ENCODE measurements at places on chromosomes 7 and 10.
A peak's percentile ranks its signal among the peaks of the same experiment; 100 is the strongest.

DNA sequence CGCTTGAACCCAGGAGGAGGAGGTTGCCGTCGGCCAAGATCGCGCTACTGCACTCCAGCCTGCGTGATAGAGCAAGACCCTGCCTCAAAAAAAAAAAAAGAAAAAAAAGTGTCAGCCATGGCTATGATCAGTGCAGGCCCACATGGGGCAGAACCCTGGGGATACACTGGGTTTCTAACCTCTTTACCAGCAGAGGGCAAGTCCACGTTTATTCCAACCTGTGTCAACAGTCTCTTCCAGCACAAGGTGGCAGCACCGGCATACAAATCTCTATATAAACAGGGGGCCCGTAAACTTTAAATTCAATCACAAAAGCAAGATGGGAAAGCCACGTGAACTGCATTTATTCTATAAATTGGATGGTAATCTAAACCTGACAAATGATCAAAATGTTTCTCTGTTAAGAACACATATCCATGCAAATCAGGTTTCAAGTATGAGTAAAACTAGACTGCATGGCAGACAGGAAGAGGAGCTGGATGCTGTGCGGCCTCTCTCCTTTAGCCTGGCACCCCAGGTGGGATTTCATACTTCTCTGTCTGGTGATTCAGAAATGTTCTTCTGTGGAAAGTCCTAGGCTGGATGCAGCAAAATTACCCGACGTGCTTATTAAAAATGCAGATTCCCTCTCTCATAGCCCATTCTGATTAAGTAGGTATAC, 60.0 kb upstream of the STEAP1B start:
- peak; percentile 81 for DNase-seq

GRCh38 chr7:47737601-47738000, 155.7 kb upstream of the TNS3 start:
- no peak for DNase-seq

DNA sequence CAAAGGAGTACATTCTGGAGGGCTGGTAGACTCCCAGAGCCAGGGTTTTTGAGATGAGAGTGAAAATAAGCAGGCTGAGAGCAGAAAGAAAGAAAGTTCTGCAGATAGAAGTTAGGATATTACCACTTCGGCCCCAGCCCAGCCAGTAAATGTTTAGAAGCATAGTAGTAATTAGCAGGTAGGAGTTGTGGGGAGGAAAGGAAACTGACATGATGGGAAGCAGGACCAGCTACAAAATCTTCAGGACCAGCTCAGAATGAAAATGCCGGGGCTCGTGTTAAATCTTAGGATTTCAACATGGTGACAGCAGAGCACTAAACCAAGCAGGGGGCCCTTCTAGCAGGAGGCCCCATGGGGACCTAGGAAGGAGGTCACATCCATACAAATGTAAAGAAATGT, 28.7 kb downstream of the PRSS2 start:
- DNase-seq = no peak

DNA sequence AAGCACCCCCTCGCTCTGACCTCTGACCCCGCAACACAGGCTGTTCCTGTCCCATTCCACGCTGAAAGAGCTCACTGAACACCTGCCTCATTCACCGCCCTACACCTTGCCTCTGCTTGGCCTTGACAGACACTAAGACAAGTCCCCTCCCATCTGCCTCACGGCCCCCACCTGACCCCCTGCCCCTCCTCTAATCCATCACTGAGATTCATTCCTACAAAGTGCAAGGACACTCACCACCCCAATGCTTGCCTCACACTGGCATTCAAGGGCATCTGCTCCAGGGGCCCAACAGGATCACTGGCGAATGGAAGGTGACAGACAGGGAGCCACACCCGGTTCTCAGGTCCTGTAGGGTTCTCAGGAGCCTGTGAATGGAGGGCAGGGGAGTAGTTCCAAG, 68.1 kb upstream of the NANOS1 start:
- no peak for DNase-seq

DNA sequence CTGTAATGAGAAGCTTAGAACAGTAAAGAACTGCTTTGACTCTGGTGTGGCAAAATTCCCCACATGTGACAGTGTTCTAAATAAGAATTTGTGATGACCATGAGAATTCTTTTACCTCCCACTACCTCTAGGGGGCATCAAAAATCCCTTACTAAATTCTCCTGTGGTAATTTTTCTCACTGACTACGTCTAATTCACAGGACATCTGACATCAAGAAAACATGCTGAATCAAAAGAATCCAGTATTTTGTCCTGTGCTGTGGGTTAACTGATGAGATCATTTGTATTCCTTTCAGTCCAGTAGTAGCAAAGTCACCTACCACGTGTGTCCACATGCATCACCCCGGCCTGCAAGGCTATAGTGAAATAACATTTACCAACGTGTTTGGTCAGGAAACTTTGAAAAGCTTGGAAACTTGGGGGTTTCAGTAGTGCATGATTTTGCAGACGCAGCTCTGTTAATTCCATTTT, 103.8 kb downstream of the ATE1 start:
- DNase-seq = peak; percentile 44

DNA sequence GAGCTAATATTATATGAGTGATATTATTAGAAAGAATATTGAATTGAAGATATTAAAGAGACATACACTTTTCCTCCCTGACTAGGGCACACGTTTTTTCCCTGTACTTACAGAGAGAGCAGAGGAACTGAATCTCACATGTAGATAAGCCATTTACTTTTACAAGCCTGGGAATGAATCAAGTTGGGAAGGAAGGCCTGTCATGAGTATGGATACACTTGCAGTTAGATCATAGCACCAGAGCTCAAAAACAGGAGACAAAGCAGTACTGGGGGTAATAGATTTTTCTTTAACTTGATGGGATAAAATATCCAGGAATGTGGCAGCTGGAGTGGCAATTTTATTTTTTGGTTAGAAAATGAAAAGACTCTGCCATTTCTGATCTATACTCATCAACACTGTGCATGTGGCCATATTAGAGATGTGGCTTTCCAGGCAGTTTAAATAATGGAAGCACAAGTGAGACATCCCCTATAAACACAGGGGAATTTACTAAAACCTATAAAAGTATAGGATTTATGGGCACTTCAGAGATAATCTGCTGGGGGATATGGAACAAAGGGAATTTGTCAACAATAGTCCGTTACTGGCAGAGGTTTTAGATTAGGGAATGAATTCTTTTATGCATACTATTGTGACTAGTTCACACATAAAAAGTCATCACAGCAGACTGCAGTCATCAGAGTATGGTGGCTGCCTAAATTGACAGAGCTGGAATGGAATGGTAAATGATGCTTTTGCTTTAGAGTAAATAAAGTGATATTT, 657.7 kb upstream of the MBL2 start:
- peak; percentile 0 for DNase-seq

GRCh38 chr10:93718937-93719725, 16.7 kb upstream of the FRA10AC1 start:
- no peak for DNase-seq

GRCh38 chr7:155787171-155787851, 25.0 kb downstream of the SHH start:
- no peak for DNase-seq

DNA sequence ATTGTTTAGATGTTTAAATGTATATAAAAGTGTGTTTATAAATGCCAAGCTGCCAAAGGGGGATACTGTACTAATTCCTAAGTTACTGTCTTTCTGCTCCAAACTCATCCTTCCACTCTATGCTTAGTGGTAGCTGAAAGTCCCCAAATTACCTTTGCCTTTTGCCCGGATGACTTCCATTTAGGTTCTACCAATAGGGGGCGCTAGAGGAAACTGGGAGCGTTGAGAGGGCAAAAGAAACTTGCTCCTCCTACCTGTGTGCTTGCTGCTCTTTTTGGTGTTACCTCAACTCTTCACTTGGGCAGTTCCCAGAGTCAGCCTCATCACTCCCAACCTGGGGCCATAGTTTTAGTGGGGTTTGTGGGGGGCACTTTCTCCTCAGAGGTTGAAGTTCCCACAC, 5.9 kb upstream of the OR2A25 start:
- DNase-seq = no peak

GRCh38 chr7:113292105-113292504, 173.8 kb upstream of the SMIM30 start:
- DNase-seq = no peak

GRCh38 chr7:50718876-50719275, 63.8 kb downstream of the GRB10 start:
- no peak for DNase-seq

GRCh38 chr10:75283671-75284470, 48.1 kb upstream of the COMTD1 start:
- peak; percentile 91 for DNase-seq

GRCh38 chr10:24465124-24465874, 256.4 kb downstream of the KIAA1217 start:
- peak; percentile 85 for DNase-seq

DNA sequence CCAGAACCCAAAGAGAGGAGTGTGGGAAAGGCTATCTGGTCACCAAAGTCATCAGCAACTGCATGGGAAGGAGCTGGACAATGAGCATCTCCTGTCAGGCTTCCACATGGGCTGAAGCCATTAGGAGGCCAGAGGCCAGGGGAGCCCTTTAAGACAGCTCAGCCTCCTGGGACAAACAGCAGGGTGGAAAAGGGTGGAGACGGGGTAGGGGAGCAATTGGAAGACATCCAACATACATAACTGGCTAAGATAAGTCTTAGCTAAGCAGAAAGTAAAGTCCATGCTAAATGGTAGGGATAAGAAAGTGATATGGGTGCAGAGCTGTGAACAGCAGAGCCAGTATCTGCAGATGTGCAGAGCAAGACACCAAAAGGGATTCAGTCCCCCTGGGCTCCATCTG, 1.5 kb upstream of the OAT start:
- no peak for DNase-seq

- DNase-seq = peak; percentile 38
Measured at GRCh38 chr10:88150339-88150738, 286.9 kb downstream of the PTEN start.

DNA sequence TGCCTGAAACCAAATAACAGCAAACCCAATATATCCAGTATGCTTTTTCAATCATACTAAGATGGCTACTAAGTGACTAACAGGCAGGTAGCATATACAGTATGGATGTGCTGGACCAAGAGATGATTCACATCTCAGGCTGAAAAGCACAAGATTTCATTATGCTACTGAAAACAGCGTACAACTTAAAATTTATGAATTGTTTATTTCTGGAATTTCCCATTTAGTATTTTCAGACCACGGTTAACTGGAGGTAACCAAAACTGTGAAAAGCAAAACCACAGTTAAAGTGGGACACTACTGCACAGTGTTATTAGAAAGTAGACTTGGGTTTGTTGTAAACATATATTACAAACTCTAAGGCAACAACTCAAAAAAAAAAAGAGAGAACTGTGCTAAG, 91.5 kb downstream of the KMT2C start:
- DNase-seq = peak; percentile 6

DNA sequence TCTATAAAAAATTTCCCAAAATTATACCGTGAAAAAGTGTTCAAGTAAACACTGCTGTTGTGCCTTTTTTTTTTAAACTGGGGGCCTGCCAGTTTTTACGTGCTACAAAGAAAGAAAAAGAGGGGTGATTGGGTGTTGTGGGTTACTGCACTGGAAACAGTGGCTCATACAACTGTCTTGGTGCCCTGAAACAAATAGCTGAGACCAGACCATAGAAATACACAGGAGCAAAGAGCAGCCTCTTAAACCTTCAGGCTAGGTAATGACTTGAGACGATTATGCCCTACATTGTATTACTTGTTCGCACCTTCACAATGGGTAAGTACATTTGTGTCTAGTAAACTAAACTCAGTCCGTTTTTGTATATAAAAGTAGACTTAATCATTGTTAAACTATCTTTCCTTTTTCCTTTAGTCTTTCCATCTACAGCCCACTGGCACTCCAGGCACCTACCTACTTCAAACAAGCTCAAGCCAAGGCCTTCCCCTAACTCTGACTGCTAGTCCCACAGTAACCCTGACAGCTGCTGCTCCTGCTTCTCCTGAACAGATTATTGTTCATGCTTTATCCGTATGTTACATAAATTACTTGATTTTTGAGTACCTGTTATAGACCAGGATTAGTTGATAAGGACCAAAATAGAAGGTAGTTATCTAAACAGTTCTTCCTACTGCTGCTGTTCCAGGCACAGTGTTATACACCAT, 26.6 kb downstream of the TMEM243 start:
- DNase-seq = no peak

DNA sequence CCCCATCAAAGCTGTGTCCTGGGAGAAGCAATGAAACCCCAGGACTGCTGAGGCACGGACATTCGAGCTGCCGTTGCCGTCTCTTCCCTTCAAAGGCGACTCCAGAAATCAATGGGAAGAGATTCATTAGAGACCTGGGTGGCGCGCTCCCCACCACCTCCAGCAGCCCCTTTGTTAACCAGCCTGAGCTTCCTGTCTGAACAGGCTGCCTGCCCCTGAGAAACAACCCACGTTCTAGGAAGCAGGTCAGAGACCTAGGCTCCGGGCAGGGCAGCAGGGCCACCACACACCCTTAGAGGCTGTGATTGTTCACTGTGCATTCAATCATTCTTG, 110.9 kb upstream of the PPIF start:
- DNase-seq = no peak

GRCh38 chr10:68878496-68878895, 22.6 kb upstream of the DDX50 start:
- no peak for DNase-seq

GRCh38 chr7:98616381-98617050, 569 bp upstream of the NPTX2 start:
- DNase-seq = no peak

DNA sequence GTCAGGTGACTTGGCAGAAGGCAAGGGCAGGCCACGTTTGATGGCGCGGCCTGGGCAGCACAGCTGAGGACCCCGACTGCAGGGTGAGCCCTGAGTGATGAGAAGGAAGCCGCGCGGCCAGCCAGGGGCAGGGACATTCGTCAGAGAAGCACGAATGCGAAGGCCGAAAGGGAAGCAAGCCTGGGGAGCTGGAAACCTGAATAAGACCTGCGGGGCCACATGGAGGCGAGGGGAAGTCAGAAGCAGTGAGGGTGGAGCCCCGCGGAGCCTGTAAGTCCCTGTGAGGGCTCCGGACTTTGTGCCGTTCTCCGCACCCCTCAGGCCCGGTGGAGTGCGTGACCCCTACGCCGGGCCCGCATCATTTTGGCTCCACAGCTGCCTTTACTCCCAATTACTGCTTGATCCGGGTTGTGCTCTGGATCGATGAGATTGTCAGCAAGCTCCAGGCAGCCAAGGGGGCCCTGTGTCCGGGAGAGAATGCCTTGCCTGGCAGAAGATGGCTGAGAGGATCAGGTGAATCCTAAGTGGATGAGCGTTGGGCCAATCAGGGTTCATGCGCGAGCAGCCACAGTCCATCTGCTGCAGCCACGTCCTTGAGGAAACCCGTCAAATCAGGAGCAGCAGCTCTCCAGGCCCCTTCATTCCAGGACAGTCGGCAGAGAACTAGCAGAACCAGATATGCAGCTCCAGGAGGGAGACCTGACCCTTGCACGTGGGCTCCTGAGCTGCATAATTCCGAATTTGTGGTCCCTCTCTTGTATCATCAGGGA, 293.3 kb upstream of the SHH start:
- no peak for DNase-seq

DNA sequence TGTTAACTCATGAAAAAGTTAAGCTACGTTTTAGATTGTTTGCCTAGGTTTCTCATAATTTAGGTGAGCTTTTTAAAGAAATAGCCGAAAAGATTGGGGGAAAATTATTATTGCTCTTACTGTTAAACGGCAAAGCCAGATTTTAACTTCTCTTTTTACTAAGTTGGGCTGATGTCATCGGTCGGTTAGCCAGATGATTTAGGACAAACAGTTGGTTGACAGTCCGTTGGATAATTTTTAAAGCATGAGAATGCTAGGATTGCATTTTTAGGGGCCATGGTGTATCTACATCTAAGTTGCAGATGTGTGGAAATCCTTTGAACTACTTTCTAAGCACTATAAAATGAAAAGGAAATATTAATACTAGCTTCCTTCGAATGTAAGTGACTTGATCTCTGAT, 280.9 kb upstream of the AKR1E2 start:
- DNase-seq = peak; percentile 73

- no peak for DNase-seq
Measured at GRCh38 chr10:65805993-65806392, 1119.8 kb upstream of the LRRTM3 start.
